ENCODE measurements at places on chromosomes 1 and 21.

DNA sequence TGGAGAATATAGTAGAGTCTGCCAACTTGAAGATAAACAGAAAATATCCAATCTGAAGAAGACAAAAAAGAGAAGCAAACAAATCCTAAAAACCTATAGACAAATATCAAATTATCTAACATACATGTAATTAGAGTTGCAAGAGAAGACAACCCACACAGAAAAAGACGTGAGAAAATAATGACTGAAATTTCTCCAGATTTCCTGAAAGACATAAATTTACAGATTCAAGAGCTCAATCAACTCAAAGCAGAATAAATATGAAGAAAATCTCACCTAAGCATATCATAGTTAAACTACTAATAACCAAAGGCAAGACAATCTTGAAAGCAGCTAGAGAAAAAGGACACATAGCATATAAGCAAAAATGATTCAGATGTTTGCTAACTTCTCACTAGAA lies 261.2 kb upstream of the NFIA start:
- DNase-seq = no peak

DNA sequence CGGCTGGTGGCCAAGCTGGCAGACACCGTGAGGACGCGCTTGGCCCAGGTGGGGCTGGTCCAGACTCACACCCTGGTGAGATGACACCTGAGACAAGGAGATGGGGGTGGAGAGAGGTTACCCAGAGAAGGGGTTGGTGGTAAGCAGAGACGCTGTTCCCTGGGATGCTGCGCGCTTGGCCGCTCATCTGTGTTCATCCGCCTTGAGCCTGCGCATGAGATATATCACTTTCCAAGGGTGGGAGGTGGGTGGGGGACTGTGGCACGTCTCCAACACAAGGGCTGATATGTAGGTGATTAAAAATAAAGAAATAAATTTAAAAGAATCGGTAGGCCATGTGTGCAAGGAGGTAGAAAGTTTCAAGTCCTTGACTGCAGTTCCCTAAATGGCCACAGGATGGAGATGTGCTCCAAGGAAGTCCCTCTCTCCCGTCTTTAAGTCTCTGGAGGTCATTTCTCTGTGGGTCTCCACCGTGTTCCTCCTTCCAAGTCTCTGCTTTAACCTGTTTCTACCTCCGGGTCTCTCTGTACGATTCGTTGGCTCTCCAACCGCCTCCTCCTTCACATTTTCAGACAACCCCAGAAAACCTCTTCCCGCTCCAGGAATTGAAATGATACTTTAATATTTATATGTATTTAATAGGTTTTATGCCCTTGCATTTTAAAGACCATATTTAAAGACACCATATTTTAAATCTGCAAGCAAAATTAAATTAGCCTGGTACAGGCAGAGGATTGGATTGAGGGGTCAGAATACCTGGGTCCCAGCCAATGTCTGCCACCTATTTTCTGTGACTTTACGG lies 4.5 kb downstream of the TTC24 start:
- DNase-seq = peak; percentile 86

- no peak for DNase-seq
Measured at GRCh38 chr1:59143811-59144210, 153.1 kb upstream of the FGGY start.

DNA sequence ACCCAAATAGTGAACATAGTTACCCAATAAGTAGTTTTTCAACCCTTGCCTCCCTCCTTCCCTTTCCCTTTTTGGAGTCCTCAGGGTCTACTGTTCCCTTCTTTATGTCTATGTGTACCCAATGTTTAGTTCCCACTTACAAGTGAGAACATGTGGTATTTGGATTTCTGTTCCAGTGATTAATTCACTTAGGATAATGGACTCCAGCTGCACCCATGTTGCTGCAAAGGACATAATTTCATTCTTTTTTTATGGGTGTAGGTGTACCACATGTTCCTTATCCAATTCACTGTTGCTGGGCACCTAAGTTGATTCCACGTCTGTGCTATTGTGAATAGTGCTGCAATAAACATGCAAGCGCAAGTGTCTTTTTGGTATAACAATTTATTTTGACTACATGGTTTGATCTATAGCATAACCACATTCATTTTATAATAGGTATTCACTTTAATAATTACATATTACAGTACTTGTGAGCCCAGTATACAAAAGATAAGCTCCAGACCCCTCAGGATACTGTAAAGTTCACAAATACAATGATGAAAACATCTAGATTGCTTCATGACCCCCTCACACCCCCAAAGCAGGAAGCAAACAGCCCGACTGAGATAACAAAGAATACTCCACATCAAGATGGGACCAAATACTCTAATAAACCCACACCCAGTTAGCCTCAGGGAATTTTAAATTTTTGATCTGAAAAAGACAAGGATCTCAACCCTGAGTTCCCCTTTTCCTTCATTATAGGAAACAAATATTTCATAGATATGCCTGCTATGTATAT lies 45.3 kb downstream of the PUM1 start:
- DNase-seq = no peak

- DNase-seq = no peak
Measured at GRCh38 chr1:147738739-147739476, 21.5 kb downstream of the GJA5 start.

GRCh38 chr1:115074839-115075534 lies 14.3 kb downstream of the TSPAN2 start:
- DNase-seq = no peak

- DNase-seq = no peak
Measured at GRCh38 chr21:38948377-38949069, 142.8 kb downstream of the ETS2 start.

- no peak for DNase-seq
Measured at GRCh38 chr1:89743788-89744187, 77.0 kb upstream of the LRRC8D start.

- no peak for DNase-seq
Measured at GRCh38 chr1:93587354-93587753, 94.3 kb downstream of the BCAR3 start.

- no peak for DNase-seq
Measured at GRCh38 chr1:53410100-53410541, 49.1 kb upstream of the DMRTB1 start.

DNA sequence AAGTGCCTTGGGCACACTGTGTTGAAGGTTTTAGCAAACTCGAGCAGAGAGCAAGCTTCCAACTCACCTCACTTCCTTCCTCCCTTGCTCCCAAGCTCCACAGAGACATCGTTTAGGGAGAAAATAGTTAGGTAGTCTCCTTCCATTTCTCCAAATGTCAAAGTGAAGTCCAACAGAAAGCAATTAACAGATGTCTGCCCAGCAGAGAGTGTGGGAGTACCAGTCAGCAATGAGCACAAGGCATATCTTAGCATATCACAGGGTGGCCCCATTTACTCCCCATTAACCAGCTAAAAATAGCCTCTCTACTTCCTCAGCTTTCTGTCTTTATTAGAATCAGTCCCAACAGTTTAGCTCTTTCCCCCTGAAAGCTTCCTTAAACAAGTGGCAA lies 334.2 kb upstream of the CAMK1G start:
- DNase-seq = no peak

DNA sequence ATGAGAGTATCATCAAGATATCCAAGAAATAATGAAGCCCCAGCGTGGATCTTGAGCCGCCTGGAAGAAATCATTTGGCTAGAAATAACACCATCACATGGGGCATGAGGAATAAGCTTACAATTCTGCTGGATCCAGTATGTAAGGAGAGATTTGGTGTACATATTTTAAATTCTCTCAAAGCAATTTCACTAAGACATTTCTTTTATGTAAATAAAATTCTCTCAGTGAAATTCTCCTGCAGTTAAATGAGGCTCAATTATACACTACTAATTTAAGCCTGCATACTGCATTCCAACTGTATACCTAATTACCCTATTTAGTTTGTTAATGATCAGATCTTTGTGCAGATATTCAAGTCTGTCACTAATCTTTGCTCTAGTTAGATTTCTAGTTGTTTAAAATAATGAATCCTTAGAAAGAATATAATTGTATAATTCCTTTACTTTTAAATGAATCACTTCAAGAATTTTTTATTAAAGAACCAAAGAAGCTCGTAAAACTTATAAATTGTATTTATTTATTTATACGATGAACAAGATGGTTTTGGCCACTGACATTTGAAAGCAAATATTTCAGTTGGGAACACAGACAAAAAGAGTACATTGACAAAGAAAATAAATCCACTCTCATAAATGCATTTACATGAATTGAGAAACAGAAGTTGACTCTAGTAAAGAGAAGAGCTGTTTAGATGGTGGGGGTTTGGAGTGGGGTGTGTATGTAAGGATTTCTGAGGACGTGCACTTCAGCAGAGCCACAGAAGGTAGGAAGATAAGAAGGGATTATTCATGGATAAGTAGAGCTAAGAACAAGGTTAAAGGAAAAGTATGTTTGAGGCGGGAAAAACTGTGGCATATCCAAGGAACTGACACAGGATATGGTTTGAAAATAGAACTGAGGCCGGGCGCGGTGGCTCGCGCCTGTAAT lies 466.8 kb downstream of the DSCAM start:
- no peak for DNase-seq

DNA sequence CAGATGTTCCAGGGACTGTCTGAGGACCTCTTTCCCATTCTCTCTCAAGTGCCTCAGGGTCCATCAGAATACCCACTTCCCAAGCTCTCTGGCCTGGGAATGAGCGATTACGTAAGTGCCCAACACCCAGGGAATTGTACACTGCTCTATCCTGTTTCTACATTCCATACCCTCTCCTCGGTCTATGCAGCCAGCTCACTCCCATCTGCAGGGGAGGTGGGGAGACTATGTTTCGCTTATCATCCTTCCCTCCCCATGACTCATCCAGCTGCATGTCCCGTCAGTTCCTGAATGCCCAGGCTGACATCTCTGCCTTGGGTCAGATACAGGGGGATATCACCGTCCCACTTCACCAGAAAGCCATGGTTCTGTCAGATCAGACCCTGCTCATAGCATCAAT lies 34.5 kb upstream of the CD1D start:
- no peak for DNase-seq

DNA sequence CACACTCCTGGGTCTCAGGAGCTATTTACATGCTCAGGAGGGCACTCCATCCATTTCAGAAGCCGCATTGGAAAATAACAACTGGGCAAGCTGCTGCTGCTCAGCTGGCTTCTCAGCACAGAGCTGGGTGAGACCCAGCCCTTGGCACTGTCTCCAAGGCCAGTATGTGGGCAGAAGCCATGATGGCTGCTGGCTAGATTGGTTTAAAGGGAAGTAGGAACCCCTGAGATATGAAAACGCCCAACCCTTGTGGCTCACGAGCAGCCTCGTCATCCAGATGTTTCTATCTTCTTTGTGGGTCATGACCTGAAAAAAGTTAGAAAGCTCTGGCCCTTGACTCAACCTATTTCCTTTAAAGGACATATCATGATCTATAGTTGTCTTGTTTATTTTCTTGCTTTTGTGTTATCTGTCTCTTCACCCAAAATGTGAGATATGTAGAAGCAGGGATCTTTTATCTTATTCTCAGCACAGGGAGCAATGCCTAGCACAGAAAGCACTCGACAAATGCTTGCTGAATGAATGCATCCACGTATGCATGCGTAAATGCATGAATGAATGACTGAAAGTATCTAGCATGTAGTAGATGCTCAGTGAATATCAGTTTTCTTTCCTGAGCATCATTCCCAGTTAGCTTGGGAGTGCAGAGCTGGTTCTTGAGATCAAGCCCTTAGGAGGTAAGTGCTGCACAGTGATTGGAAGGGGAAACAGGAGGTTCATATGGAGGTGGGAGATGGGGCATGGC lies 11.6 kb downstream of the MYBPH start:
- no peak for DNase-seq

- no peak for DNase-seq
Measured at GRCh38 chr1:117646007-117646811, 40.4 kb downstream of the TENT5C start.

GRCh38 chr21:45026826-45027225 lies 47.6 kb upstream of the ADARB1 start:
- no peak for DNase-seq

DNA sequence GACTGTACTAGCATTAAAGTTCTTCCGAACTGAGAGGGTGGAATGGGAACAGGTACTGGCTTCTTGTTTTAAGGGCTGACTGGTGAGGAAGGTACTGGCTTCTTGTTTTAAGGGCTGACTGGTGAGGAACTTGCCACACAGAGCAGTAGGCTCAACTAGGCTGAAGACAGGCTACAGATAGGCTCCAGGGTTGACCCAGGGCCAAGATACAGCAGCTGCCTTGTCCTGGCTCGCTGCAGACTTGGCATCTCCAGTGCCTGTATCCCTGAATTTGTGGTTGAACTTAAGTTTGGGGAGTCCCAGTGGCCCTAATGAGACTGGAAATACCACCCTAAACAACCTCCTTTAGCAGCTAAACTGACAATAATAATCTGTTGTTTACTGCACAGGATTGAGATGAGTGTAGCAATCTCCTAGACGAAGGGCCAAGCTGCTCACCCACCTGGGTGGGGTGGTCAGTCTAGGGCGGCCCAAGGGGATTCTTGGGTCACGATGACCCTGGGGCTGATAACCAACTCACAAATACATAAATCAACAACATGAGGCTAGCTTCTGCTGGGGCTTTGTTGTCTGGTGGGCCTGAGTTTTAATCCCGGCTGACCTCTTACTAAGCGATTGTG lies 227.1 kb downstream of the DISC1 start:
- no peak for DNase-seq

DNA sequence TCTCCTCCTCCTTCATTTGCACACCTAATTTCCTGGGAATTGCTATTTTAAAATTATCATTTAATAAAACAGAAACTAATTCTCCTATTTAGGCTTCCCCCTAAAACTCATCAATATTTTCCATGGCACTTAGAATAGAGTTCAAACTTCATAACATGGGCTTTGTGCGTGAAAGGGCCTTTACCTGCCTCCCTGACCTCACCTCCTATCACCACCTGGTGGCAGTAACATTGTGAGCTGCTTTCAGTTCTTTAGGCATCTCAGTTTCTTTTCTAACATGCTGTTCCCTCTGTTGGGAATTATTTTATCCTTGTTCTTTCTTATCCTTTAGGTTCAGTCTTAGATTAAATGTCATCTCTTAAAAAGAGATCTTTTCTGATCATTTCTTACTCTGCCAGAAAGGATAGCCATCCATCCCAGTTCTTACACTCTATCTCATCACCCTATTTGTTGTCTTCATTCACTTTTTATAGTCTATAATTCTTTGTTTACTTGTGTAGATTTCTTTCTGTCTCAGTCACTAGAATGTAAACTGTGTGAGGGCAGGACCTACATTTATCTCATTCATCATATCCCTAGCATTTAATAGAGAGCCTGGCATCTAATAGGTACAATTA lies 133.8 kb upstream of the KIAA1614 start:
- no peak for DNase-seq

- DNase-seq = no peak
Measured at GRCh38 chr1:208057056-208057455, 146.1 kb upstream of the CD34 start.

All from HL-60 (cell line).